Activated T-cell treated with anti-CD3 and anti-CD28 coated beads, Interleukin-2, amount 50 U/mL, for 72 hours (primary cell): ENCODE measurements at places on chromosomes 11 and 22.
A peak's percentile ranks its signal among the peaks of the same experiment; 100 is the strongest.

GRCh38 chr11:96073536-96073935 lies 149.6 kb upstream of the MTMR2 start:
- no peak for DNase-seq

- no peak for DNase-seq
These were observed 526.7 kb downstream of the INSC start for GRCh38 chr11:15641271-15642045.

DNA sequence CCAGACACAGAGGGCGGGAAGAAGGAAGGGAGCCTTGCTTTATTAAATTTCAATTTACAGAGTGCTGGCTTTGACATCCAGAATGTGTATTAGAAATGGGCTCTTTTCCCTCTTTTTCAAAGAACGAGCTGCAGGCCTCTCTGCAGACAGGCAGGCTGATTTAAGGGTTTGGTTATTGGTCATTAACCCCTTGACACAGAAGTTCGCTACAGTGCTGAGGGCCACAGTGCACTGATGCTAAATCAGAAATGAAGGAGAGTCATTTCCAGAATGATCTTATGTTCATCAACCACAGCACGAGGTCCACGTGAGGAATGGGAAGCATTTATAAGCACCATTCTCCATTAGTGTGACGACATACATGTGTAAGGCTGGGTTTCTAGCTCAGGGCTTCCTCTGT lies 51.8 kb downstream of the CSNK2A3 start:
- DNase-seq, result no peak

DNA sequence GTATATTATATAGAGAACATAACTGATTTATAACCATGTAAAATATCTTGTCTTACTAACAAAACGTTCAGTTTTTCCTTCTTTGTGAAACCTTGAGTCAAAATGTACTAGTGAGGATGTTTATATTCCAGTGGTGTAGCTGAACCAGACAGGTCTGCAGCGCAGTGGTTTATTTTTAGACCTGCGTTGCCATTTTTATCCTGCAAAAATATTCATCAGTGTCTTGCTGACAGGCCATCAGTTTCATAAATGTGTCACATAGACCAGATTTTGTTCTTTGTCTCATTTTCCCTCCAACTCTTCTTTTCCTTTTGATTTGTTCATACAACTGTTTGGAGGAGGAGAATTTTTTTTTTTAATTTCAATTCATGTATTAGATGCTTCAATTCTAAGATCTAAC lies 43.1 kb downstream of the HSD17B12 start:
- DNase-seq, result no peak

DNA sequence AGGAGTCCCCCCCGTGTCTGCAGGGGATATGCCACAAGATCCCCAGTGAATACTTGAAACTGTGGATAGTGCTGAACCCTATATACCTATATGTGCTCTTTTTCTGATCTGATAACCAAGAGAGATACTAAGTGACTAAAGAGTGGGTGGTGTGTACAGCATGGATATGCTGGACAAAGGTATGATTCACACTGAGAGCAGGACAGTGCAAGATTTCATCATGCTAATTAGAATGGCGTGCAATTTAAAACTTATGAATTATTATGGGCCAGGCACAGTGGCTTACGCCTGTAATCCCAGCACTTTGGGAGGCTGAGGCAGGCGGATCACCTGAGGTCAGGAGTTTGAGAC lies 90.2 kb upstream of the ALKBH3 start:
- no peak for DNase-seq

- peak; percentile 85 for DNase-seq
These were observed at the start of gene LRRC56 for GRCh38 chr11:536841-537621. TSS of gene LRRC56 (plus strand) at chr11:537527. CDS start at chr11:540685, 3,158 bp downstream.

DNA sequence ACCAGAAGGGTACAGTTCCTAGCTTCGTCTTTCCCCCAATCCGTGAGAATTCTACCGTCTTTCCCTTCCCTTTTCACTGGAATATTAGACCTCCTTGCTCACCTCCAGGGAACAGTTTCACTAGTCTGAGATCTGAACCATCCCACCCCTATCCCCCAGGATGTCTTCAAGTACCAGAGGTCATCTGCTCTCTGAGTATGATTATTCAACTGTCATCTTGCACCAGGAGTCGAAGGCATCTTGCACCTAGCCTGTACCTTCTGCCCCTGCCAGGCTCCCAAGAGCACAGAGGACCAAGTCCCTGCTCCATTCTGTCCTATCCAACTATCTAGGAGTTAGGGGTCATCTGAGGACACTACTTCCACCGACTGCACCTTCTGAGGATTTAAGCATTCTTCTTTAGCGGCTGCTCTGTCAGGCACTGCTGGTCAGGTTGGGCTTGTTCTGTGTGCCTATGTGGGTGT lies 804 bp downstream of the ACER3 start:
- peak; percentile 10 for DNase-seq

- DNase-seq, result no peak
These were observed 1.4 kb upstream of the UVRAG start for GRCh38 chr11:75813622-75814039.

GRCh38 chr11:34132261-34132965 lies 27.0 kb downstream of the NAT10 start:
- DNase-seq, result no peak

DNA sequence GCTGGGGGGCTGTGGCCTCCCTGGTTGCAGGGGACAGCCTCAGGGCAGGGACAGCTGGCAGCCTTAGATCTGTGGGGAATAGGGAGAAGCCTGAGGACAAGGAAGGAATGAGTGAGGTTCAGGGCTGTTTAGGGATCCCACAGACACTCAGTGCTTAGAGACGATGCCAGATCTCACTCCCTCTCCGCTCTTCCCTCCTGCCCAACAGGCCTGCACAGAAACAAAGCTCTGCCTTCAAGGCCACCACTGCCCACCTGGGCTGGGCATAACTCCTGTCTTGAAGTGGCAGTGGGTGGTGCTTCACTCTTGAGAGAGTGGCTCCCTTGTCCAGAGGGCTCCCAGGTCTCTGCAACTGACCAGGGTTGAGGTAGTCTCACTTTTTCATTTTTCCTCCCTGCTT lies 13.1 kb upstream of the CENATAC start:
- no peak for DNase-seq

GRCh38 chr11:114132944-114133394 lies 73.5 kb downstream of the ZBTB16 start:
- DNase-seq, result no peak

DNA sequence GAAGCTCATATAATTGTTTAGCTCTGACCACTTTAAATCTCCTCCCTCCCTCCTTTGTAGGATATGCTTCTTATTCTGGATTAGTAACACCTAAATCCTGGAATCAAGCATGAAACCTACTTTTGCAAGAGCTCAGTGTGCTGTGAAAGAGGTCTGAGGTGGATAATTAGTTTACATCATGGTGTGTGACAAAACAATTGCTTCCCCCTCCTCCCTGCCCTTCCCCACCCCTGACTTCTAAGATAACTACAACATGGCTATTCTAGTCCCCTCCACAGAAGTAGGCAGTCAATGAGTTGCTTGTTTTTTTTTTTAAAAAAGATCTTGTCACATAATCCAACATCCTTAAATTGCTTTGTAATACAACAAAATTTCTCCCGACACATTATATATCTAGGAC lies 314.0 kb downstream of the CADM1 start:
- DNase-seq, result no peak

DNA sequence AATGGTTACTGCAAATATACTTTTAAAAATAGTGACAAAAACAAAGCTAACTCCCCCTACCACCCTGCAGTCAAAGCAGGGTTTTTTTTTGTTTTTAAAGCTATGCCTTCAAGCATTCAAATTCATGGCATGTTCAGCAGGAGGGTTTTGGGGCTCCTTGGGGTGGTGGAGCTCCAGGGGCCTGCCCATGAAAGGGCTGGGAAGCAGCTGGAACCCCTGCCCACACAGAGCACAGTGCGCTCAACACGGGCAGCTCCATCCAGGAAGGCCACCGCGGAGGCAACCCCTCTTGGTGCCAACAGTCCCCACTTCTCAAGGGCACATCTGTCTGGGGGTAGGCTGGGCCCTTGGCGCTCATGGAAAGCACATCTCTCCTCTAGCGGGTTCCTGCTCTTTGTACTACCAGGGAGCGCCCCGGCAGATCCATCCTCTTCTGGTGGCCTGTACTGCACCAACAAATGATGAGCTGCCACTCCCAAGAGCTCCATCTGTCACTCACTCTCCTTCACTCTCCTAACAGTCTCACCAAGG lies 16.6 kb upstream of the PHLDA2 start:
- DNase-seq, result no peak

DNA sequence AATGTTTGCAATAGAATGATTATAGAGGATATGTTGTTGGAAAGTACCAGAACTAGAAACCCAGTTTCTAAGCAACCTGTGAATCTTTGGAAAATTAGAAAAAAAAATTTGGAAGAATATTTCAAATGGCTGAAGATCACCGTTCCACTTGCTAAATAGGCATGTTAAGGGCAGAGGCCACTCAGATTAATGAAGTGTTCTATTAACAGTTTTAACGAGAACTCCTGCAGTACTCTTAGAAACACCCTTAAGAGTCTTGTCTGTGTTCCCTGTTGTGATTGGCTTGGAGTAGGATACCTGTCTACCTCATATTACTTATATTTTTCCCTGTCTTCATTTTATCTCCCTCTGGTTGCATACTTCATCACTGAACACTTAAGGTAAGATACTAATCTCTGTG lies 4.6 kb downstream of the C11orf54 start:
- DNase-seq, result no peak

DNA sequence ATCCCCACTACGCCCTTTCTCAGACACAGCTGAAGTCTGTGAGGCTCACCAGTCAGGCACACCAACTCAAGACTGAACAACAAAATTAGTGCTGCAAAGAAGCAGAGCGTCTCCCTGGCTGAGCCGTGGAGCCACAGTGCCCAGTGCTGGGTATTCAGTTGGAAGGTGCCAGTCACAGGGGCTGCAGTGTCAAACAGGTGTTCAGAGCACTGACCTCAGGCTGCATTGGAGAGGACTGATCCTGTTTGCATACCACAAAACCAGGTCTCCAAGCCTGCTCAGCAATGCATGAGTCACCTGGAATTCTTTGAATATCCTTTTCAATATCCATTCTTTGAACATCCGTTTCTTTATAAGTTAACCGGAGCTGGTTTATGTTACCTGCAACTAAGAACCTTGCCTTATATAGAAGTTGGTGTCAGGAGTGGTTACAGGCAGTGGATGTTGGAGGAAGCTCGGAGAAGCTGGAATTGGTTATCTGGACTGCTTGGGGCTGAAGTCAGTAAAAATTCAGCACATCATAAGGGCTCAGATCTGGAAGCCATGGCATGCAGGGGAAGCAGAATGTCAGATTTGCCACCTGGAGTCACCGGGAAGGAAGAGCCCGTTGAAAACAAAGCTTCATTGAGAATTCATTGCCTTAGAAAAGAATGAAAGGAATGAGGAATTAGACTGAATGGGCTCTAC lies 30.3 kb downstream of the PDGFB start:
- no peak for DNase-seq

DNA sequence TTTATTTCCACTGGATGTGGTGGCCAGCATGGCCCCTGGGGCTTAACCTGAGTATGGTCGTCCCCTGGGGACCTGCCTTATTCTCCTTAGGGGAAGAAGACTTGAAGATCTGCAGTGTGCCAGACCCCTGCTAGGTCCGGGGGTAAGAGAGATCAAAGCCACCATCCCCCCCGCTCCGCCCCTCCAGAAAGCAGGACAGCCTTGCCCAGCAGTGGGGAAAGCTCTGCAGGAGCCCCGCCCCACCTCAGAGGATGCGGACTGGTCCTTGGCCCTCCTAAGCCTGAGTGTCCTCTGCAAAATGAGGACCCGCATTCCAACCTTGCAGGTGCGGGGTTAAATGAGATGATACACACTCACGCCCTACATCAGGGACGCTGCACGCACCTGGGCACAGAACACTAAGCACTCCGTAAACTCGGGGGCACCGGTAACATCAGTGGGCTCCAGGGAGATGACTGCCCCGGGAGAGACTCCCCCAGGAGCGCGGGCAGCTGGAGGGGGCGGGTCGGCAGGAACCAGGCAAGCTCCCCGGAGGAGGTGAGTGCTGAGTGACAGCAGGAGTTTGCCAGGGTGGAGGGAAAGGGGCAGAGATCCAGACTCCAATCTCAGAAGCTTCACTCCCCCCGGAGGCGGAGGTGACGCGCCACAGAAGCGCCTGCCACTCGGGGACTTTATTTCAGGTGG lies 564 bp upstream of the ANO1 start:
- DNase-seq, result no peak

- DNase-seq, result no peak
These were observed 881.3 kb downstream of the KCNA4 start for GRCh38 chr11:29135504-29135903.

GRCh38 chr11:119739021-119739703 lies 10.2 kb upstream of the NECTIN1 start:
- DNase-seq, result no peak

DNA sequence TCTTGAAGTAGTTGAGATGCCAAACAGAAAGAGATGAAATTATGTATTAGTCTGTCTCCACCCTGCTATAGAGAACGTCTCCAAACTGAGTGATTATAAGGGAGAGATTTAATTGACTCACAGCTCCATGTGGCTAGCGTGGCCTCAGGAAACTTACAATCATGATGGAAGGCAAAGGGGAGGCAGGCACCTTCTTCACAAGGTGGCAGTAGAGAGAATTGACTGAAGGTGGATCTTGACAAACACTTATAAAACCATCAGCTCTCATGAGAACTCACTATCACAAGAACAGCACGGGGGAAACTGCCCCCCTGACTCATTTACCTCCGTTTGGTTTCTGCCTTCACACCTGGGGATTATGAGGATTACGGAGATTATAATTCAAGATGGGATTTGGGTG lies 794.0 kb downstream of the CNTN5 start:
- DNase-seq, result no peak

DNA sequence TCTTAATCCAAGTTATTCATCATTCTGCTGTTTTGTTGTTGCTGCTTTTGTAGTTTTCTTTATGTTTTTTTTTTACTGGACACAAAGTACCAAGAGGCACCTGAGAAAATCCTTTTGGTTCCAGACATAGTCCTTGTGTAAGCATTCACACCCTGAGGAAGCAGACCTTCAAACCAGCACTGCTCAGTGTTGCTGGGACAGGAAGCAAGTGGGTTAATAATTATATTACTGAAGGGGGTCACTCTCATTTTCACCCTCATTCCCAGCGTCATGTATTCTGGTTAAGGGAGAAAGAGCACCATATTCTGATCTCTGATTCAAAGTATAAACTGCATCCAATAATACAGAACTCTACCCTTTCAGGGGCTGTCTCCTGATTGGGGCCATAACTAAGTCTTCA lies 5.9 kb upstream of the ALKBH3 start:
- no peak for DNase-seq

GRCh38 chr22:45677063-45677462 lies 5.4 kb downstream of the ATXN10 start:
- no peak for DNase-seq

DNA sequence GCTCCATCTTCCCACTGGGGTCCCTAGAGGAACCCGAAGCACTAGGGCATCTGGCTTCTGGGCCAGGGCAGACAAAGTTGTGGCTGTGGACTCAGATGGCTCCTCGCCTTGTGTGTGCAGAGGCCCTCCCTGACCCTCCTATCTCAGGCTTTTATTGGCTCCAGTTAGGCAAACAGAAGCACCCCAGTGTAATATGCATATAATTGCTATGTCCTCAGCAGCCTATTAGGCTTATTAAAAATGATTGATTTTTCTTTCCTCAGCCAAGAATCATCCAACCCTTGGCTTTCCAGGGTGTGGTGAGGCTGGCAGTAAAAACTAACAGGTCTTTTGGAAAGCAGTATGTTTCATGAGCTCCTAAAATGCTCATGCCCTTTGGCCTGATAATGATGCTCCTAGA lies 22.3 kb downstream of the UPB1 start:
- DNase-seq, result no peak
